ENCODE measurements at places on chromosomes 11 and 22.

- no peak for DNase-seq
Observed at GRCh38 chr22:24553597-24554312, 1.2 kb downstream of the GUCD1 start.

- no peak for DNase-seq
Observed at GRCh38 chr11:109697140-109697843, 275.3 kb downstream of the C11orf87 start.

GRCh38 chr11:122720107-122720881, 64.8 kb downstream of the UBASH3B start:
- DNase-seq = no peak

GRCh38 chr22:23057331-23057730, 13.0 kb upstream of the GNAZ start:
- DNase-seq = no peak

DNA sequence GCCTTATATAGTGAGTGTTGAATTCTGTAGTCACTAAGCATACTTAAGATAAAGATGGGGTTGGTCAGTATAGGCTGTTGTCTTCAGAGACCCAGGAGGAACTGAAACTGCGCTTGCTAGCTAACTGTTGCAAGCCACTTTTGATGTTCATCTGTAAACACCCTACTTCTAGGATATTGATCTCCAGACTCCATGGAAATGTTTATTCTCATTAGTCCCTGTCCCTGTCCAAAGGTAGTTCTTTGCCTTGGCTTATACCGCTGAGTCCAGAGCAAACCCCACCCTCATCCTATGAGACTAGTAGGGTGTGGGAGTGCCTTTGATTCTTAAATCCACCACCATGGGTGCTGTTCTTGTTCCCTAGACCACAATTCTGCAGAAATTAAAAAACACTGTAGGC, 36.4 kb downstream of the DEPDC5 start:
- DNase-seq = no peak

GRCh38 chr11:133227632-133228111, 304.6 kb downstream of the OPCML start:
- DNase-seq = no peak

Measured in AG04449 (cell line).